ENCODE measurements at places on chromosomes 1 and 21.

DNA sequence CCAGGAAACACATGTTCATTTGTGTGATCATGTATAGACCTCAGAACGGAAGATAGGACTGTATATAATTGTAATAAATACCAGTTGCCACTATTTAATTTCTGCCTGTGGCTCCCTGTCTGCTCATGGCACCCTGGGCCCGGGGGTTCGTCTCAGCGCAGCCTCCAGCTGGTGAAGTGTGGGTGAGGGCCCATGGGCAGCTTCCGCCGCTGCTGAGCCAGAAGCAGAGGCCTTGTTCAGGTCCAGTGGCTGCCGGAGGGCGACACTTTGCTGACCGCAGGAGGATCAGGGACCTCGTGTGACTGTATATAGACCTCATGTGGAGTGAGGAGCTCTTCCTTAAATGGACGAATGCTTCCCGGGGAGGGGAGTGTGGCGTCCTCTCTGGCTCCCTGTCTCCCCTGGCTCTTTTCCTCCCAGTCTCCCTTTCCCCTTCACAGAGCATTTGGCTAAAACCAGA is 155.9 kb downstream of the PEX14 start:
- DNase-seq = no peak

DNA sequence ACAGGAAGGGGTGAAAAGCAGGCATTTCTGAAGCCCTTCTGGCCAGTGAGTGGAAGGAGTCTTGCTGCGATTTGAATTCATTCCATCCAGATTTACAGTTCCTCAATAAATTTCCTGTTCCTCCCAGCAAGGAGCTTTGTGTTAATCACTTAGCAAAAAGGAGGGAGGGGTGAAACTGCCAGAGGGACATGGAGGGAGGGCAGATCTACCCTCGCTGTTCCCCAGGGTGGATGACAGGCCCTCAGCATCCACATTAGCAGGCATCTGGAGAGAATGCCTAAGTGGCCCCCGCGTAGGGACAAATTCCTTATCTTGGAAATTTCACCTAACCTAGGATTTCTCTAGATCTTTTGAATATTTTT is 1.2 kb downstream of the ETV3 start:
- DNase-seq = no peak

DNA sequence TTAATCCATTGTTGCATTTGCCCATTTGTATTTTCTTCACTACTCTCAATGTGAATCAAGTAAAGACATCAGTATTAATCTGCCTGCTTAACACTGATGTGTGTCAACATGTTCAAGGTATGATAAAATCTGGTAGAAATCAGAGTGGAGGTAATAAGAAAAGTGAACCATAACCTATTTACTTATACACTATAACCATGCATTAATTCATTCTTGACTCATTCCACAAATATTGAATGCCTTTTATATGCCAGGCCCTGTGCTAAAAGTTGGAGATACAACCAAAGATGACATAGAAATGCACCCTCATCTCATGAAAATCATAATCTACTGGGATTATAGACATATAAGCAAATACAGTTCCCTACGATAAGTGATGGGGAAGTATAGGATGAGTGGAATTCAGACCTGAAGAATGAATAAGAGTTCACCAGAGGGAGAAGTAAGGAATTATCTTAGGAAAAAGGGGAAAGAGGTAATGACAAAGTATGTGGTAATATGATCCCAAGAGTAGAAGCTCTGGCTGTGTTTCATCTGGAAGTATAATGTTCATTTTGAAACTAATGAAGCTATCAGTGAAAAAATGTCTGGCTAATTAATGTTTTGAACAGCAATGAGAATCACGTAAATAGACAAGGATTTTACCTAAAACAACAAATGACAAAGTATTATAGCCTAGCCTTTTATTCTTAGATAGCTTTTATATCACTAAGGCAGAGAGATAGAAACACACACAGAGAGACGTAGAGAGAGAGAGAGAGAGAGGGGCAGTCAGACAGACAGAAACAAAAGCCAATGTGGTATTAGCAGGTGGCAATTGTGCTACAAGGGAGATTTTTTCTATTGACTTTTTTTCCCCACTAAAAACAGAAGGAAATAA is 7.0 kb upstream of the RWDD3 start:
- DNase-seq = no peak

DNA sequence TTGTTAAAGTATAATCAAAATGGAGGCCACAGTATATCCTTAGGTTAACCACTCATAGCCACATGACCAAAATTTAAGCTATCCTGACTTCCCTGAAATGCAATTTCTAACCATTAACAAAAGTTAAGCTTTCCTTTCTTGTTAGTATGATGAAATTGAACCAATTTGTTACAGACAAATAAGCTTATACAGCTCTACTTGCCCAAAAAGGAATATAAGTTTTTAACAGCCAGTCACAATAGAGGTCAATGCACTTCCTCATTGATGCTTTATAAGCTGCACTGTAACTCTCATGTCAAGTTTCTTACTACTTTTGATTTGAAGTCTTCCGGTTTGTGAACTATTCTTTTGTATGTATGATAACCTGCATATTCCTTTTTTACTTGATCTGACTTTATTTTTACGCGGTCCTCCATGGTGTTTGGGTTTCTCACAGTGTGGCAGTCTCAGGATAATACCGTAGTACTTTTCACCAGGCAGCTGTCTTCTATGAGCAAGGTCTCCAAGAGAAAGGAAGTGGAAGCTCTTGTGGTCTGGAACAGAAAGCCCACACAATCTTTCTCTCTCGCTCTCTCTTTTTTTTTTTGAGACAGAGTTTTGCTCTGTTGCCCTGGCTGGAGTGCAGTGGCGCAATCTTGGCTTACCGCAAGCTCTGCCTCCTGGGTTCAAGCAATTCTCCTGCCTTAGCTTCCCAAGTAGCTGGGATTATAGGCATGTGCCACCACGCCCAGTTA is 331.6 kb downstream of the SRGAP2C start:
- no peak for DNase-seq

GRCh38 chr21:36096398-36097290 is 26.8 kb downstream of the CBR1 start:
- DNase-seq = no peak

DNA sequence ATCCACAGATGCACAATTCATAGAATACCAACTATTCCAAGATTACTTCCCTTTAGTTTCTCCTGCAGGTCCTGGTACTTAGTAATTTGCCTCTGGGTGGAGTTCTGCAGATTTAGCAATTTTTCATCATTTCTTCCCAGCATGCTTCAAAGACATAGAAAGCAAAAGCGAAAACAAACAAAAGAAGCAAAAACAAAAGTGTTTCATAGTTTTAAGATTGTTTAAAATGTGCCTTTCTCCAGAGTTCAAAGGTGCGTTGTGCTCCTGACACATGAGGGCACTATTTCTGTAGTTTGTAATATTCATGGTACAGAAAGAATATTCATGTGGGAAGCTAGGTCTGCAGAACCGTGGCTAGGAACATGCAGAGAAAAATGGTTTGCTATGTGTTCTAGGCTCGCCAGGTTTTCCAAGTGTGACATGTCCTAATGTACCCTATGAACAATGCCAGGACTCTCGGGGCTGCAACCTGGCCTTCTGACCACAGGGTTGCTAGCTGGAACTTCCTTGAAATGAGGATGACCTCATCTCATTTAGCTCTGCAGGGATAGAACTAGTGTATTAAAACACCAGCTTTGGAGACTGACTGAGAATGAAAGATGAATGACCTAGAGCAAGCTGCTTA is 30.0 kb upstream of the RCSD1 start:
- no peak for DNase-seq

DNA sequence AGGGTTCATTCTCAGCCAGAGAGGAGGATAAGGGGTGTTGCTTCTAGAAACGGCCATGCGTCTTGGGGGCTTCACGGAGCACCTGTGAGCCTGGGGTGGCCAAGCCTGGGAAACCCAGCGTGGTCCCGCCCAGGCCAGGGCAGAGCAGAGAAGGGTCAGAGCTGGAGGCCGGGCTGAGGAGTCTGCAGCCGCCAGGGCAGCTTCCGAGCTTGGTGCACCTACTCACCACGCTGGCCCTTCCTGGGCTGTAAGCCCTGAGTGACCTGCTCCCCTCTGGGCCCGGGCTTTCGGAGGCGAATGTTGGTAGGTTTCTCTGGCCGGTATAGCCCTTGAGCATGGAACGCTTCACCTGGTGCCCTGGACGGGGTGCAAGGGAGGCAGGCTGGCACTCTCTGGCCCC is 169.8 kb upstream of the ARHGEF16 start:
- no peak for DNase-seq

GRCh38 chr21:29490016-29490415 is 191.3 kb downstream of the BACH1 start:
- DNase-seq = no peak

DNA sequence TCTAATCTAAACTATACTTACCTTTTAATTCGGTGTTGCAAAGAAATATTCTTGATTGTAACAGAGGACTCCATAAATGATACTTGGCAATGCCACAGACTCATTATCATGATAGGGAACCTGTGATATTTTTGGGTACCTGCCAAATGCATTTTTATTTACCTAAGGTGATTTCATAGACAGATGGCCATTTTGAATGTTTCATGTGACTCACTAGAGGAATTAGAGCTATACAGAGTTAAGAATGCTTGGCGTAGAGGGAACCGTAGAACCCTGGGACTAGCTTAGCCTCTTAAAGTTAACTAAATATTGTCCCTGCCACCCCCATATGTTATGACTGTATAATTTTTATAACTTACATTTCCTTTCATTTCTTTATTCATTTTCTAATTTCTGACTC is 136.1 kb downstream of the DISP1 start:
- DNase-seq = no peak

GRCh38 chr1:112790920-112791722 is 76.0 kb upstream of the PPM1J start:
- DNase-seq = no peak

DNA sequence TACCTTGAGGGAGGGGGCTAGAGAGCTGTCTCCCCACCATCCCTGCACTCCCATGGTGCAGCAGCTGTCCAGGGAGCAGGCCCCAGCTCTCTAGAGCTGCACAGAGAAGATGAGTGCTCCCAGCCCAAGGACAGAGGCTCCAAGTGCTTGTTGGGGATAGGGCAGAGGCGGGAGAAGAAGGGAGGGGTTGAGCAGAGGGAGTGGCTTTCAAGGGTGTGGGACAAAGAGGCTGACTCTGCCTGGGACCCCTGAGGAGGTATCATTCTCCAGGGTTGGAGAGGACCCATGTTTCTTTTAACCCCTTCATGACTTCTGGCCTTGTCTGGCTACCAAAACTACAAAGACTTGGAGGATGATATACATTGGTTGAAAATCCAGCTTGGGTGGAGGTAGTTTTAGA is 14.6 kb downstream of the FOXD2 start:
- DNase-seq = no peak

- DNase-seq = peak; percentile 40
Measured at GRCh38 chr1:84753516-84754385, 63.5 kb upstream of the SSX2IP start.

GRCh38 chr1:55064071-55064581 is 24.8 kb downstream of the PCSK9 start:
- no peak for DNase-seq

DNA sequence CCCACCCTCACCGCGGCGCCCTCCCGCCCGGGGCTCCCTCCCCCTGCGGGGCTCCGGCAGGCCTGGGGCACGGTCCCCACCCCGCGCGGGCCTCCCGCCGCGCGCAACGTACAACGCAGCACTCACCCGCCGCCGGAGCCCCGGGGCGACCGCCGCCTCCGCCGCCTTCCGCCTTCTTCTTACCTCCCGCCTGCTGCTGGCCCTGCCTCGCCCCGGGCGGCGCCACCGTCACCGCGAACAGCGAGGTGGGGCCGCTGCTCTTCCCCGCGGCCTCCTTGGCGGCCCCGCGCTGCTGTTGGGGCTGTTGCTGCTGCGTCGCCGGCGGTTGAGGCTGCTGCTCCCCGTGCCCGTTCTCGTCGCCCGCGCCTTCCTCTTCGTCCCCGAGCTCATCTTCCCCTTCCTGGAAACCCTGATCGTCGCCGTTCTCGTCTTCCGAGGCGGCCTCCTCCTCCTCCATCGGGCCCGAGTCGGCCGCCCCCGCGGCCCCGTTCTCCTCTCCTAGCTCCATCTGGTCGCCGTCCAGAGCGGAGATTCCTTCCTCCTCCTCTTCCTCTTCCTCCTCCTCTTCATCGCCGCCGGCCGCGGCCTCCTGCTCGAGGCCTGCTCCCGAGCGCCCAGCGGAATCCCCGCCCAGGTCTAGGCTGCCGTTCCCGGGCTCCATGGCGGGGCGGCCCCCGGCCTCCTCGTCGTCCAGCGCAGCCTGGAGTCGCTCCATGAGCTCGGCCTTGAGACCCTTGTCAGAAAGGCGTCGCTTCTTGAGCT is 671 bp downstream of the HNRNPU start:
- DNase-seq = peak; percentile 4

DNA sequence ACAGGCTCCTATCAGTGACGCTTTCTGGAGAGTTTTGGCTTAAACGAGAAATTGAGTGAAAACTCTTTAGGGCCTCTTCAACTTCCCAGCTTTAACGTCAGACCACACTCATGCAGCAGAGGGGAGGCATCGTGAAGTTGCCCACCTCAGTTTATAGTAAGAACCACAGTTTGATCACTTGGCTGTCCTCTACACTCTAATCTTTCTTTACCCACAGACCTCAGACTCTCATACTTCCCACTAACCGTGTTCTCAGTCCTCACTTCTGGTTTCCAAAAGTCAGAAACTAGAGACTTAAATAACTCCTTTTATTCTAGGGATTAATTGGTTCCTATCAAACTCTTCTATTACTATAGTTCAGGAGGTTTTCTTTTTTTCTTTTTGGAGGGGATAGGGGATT is 302.2 kb downstream of the NTNG1 start:
- no peak for DNase-seq

DNA sequence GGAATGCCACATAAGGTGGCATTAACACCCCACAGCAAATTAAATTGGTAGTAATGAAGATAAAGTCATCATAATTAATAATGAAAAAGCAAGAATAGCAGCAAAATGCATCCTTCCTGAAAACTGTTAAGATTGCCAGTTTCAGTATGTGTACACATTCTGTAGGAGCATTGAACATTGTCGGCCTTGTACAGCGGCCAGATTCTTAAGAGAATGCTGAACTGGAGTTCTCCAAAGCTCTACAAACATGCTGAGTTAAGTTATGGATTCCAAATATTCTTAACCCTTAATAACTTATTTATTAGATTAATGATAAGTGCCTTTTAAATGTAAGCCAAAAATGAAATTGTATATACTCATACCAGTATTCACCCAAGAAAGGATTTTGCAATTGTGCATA is 189.9 kb downstream of the AK5 start:
- no peak for DNase-seq

DNA sequence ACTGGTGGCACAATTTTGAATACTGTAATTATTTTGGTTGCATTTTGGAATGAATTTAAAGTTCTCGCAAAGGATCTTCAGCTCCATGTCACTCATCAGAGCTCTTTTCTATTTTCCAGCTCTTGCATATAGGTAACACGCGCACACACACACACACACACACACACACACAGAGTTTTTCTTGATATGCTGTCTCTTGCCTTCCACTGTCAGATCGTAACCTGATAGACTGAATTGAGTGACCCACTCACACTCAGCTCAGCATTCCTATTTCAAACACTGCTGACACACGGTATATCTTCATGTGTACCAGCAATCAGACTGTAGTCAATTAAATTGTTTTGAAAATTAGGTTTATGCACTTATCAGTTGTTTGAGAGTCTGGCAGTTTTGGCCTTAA is 214.1 kb downstream of the PBX1 start:
- no peak for DNase-seq

All from stimulated activated CD8-positive, alpha-beta memory T cell treated with anti-CD3 and anti-CD28 coated beads, Interleukin-7, amount 100 ng/mL, for 24 hours (primary cell).